Frontal cortex (tissue), 4 donors: ENCODE measurements at places on chromosomes 16 and 17. TPM values are rescaled to one million over a fixed set of nuclear protein-coding genes. Genes with fewer than 3 reads are reported as not detected.

Gene ZNF771
- 9.0 TPM for total RNA-seq

Gene CDH8
- total RNA-seq: 39.9 TPM

Gene EVI2A
- total RNA-seq: 2.4 TPM

Gene SLFN14
- total RNA-seq: 0.41 TPM

Gene TEX19
- not detected for total RNA-seq
